ENCODE measurements at places on chromosomes 1 and 21. TPM values are rescaled to one million over a fixed set of nuclear protein-coding genes. Genes with fewer than 3 reads are reported as not detected.

DNA sequence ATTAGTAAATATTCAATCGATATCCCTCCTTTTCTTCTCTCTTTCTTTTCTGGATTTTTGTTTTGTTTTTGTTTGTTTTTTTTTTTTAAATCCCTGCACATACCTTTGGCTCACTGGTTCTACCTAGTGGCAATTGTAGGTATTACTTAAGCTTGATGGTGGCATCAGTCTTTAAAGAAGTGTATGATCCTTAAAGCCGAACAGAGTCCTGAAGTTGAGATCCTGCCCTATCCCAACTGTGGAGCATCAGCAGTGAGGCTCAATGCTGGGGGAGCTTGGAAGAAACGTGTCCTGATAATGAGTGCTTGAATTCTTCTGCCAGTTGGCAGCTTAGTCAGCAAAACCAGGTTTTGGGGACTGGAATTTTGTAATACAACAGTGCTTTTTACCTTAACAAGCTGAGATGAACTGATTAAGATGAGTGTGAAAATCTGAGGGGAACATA is 60.8 kb downstream of the FASLG start:
- DNase-seq, result no peak
- H3K36me3 ChIP-seq, result no peaks in the 10 kb centered on the region
- H3K4me3 ChIP-seq, result no peak overlapping the region
- no peak overlapping the region for H3K27ac ChIP-seq

DNA sequence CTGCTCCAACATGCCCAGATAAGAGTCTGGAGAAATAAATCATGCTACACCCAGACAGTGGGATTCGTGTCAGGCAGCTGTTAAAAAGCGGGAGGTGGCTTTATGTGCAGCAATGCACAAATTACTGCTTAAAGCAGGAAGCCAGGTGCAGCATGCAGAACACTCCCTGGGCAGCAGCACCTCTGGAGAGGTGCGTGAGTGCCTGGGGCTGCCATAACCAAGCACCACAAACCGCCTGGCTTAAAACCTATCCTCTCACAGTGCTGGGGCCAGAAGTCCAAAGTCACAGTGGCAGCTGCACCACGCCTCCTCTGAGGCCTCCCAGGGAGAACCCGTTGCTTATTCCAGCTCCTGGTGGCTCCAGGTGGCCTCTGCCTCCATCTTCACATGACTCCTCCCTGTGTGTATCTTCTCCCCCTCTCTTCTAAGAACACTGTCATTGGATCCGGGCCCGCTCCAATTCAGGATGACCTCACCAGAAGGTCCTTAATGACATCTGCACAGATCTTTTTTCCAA is 115.6 kb downstream of the SIK1 start:
- no peak for DNase-seq
- H3K36me3 ChIP-seq, result no peaks in the 10 kb centered on the region
- H3K4me3 ChIP-seq, result no peak overlapping the region
- peaks cover 7% of the 10 kb centered on the region for H3K4me1 ChIP-seq

GRCh38 chr1:63012339-63012738 is 228.4 kb downstream of the ATG4C start:
- H3K27me3 ChIP-seq, result peaks cover 62% of the 10 kb centered on the region
- H3K4me3 ChIP-seq, result no peak overlapping the region
- DNase-seq, result no peak
- H3K4me1 ChIP-seq, result no peaks in the 10 kb centered on the region

DNA sequence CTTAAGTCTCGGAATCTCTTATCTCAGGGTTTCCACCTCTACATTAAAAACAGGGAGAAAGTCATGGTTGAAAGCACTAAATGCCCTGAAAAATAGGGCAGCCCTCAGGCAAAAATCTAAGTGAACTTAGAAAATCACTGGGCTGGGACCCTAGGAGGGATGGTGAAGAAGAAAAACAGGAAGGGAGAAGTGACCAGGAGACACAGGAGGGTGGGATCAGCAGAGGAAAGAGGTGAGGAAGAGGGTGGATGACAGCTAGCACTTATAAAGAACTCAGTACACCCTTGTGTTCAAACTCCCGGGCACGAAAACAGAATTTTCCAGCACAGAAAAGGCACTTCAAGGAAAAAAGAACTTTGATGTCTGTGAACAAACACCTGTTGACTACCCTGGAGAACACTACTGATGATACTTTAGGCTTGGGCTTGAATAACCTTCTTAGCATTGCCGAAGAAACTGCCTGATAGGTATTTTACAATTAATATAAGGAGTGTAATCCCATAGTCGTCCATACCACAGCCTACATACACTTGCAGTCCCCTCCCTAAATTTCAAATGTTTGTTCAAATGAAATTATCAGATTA is 2.0 kb downstream of the CHML start:
- DNase-seq, result no peak
- peaks cover 46% of the 10 kb centered on the region for H3K4me1 ChIP-seq
- H3K36me3 ChIP-seq, result peaks cover 27% of the 10 kb centered on the region
- H3K27ac ChIP-seq, result peak overlapping the region; percentile 68
- H3K4me3 ChIP-seq, result peak overlapping the region; percentile 78

- no peaks in the 10 kb centered on the region for H3K36me3 ChIP-seq
- DNase-seq, result no peak
- H3K27ac ChIP-seq, result no peak overlapping the region
- H3K4me1 ChIP-seq, result no peaks in the 10 kb centered on the region
- H3K27me3 ChIP-seq, result no peaks in the 10 kb centered on the region
Measured at GRCh38 chr1:11318982-11319381, 46.0 kb downstream of the UBIAD1 start.

DNA sequence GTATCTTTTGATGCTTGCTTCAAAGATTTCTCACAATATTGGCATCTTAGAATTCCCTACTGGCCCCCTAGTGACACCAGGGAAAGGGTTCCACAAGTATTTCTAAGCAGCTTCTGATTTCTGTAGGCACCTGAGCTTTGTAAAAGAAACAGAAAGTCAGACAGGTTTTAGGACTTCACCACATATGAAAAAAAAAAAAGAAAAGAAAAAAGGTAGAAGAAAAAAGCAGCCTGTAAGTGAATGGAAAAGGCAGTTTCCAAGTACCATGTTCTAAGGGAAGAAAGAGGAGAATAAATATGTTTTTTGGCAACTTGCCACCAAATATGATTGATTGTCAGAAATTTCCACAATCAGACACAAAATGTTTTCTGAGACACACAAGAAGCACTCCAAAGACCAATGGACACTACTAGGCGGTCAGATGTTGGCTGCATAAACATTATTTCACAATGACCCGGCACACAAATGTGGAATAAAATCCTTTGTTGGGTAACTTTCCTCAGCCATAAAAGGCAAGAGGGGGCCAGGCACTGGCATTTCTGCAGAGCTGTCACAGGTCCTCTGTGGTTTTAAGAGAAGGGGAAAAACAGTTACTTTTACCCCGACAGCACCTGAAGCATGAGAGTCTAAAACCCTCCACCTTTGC is 12.7 kb upstream of the CPLANE2 start:
- no peak for DNase-seq
- H3K27me3 ChIP-seq, result no peaks in the 10 kb centered on the region
- H3K4me1 ChIP-seq, result peaks cover 18% of the 10 kb centered on the region
- no peak overlapping the region for H3K27ac ChIP-seq

DNA sequence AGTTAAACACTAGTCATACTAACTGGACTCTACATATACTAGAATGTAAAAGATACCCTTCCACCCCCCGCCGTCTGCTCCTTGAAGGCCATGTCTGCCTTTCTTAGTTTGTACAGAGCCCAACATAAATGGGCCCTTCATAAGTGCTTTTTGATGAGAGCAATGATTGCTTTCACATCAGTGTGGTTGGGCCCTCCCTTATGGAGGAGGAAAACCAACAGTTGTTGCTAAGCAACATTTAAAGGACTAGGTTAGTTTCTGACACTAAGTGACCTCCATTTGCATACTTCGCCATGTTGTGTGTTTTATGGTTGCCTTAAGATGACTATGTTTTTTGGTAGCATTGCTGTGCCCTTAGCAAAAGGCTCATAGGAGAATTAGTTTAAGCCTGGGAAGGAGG is 182.0 kb upstream of the SGIP1 start:
- no peak for DNase-seq
- H3K4me1 ChIP-seq, result no peaks in the 10 kb centered on the region
- H3K36me3 ChIP-seq, result no peaks in the 10 kb centered on the region
- no peaks in the 10 kb centered on the region for H3K27me3 ChIP-seq

- 0 out of 2 replicates have a peak, but pooled peaks cover 3% of the 10 kb centered on the region for H3K36me3 ChIP-seq
- no peak overlapping the region for H3K27ac ChIP-seq
- H3K27me3 ChIP-seq, result no peaks in the 10 kb centered on the region
- H3K4me1 ChIP-seq, result peaks cover 15% of the 10 kb centered on the region
- DNase-seq, result no peak
Measured at GRCh38 chr1:175186433-175187160, 6.0 kb downstream of the KIAA0040 start.

GRCh38 chr1:8402109-8402710 is 84.3 kb downstream of the SLC45A1 start:
- DNase-seq, result no peak
- no peaks in the 10 kb centered on the region for H3K36me3 ChIP-seq
- H3K4me3 ChIP-seq, result no peak overlapping the region
- no peaks in the 10 kb centered on the region for H3K27me3 ChIP-seq
- H3K4me1 ChIP-seq, result peaks cover 16% of the 10 kb centered on the region

- H3K4me1 ChIP-seq, result no peaks in the 10 kb centered on the region
- H3K27ac ChIP-seq, result no peak overlapping the region
- H3K36me3 ChIP-seq, result no peaks in the 10 kb centered on the region
- no peak overlapping the region for H3K4me3 ChIP-seq
Measured at GRCh38 chr1:71987181-71987580, 295.2 kb downstream of the NEGR1 start.

DNA sequence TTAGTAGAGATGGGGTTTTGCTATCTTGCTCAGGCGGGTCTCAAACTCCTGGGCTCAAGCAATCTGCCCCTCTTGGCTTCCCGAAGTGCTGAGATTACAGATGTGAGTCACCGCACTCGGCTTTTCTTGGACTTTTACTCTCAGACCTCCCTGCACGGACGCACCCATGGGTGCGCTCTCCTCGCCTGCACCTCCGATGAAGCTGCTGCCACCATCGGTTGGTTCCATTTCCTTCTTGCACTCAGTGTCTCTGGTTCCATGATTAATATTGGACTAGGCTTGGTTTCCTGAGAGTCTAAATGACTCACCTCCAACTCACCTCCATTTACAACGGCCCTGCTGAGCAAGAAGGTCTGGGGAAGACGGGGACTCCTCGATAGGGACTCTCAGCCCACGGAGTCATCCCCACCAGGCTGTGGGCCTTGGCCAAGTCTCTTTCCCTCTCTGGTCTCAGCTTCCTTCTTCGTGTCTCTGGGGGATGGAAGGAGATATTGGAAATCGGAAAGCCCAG is 6.7 kb upstream of the TNFRSF8 start:
- H3K36me3 ChIP-seq, result no peaks in the 10 kb centered on the region
- no peak overlapping the region for H3K4me3 ChIP-seq
- H3K4me1 ChIP-seq, result peaks cover 7% of the 10 kb centered on the region
- H3K27me3 ChIP-seq, result no peaks in the 10 kb centered on the region
- DNase-seq, result no peak

- H3K4me3 ChIP-seq, result peak overlapping the region; percentile 87
- peaks cover 43% of the 10 kb centered on the region for H3K36me3 ChIP-seq
- H3K27ac ChIP-seq, result no peak overlapping the region
- no peak for DNase-seq
Measured at GRCh38 chr1:224432672-224433040, 1.9 kb downstream of the WDR26 start.

DNA sequence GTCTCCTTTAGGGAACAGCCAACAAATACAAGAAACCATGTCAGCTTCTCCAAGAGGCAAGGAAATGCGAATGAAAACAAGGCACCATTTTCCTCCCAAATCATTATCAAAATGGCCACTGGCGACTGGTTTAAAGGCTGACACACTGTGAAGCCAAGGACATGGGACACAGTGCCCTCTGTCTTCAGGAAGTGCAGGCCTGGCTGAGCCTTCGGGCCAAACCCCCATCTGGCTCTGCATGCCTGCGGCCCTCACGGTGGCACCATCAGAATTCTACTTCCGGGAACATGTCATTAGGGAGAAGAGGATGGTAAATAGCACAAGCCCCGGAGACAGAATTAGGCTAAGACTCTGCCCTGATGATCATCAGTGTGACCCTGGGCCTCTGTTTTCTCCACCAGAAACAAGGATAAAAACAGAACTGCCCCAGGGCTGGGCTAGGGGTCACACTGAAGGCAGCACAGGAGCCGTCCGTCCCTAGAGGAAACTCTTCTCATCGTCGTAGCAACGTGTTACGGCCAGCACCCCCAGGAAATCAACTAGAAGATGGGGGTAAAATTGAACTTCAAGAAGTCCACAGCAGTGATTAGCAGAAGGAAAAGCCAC is 103.5 kb downstream of the NPHP4 start:
- DNase-seq, result no peak
- H3K4me3 ChIP-seq, result no peak overlapping the region
- no peaks in the 10 kb centered on the region for H3K4me1 ChIP-seq

DNA sequence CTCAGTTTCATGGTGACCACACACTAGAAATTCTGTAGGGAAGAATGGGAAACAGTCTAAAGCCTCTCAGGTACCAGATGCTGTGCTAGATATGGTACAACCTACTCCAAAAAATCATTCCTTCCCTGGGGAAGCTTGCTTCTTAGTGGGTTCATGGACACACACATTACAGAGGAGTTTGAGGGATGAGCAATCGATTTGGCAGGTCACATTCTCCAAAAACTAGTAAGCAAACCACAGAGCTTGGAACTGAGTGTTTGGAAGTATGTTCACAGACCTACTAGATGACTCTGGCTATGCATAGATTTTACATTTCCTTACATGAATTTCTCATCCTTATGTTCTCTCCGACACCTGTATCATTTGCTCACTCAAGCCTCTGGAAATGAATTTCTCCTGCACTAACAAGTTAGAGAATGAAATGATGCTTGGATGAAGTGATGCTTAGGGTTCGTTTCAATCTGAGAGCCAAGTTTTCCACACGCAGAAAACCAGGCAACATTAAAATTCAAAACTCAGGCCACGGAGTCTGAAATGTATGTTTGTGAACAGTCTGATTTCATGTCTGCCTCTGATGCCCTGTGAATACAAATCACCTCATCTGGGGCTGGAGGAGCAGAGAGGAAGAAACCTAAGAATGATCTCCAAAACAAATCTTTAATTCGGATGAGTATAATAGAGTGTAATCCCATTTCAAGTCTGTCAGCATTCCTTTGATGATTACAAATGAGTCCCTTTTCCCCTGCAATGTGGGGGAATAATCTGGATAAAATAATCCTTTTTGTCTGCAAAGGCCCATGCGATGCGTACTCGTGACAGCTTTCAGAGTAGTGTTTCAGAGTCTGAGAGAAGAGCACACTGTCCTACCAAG is 11.0 kb downstream of the EVA1C start:
- no peak overlapping the region for H3K27ac ChIP-seq
- no peak for DNase-seq
- H3K4me3 ChIP-seq, result no peak overlapping the region

DNA sequence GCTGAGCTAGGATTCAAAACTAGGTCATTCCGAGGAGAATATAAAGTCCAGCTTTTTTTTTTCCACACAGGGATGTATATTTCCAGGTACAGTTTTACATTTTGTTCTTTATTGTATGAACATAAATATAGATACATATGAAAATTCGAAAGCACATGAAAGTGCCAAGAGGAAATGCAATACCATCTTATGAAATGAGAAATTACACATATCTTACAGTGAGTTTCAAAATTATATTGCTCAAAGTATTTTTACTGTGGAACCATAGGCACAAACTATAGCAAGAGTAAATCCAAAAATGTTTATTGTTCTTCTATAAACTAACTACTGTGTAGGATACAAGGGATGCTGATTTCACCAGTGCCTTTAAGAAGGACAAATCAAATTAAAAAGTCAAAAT is 39.0 kb downstream of the PTPRC start:
- no peak overlapping the region for H3K27ac ChIP-seq
- H3K4me3 ChIP-seq, result no peak overlapping the region
- no peak for DNase-seq

C1orf141 gene
- not detected for total RNA-seq

ANKRD45 gene
- total RNA-seq, result not detected

SPATA6 gene
- not detected for total RNA-seq

S100A14 gene
- total RNA-seq, result 411 TPM

XCL1 gene
- total RNA-seq, result not detected

KRTAP12-3 gene
- not detected for total RNA-seq

PGBD5 gene
- total RNA-seq, result not detected

MFAP2 gene
- 12.5 TPM for total RNA-seq

LCE1A gene
- total RNA-seq, result not detected
